ENCODE measurements at places on chromosomes 2 and 18. TPM values are rescaled to one million over a fixed set of nuclear protein-coding genes. Genes with fewer than 3 reads are reported as not detected.

Gene LRATD1
- total RNA-seq = 160 TPM

Gene SPP2
- not detected for total RNA-seq

Gene RAD51AP2
- total RNA-seq = not detected

Gene CDC42EP3
- total RNA-seq = 46.7 TPM

Gene TEX51
- not detected for total RNA-seq

Gene G6PC2
- not detected for total RNA-seq

DNA sequence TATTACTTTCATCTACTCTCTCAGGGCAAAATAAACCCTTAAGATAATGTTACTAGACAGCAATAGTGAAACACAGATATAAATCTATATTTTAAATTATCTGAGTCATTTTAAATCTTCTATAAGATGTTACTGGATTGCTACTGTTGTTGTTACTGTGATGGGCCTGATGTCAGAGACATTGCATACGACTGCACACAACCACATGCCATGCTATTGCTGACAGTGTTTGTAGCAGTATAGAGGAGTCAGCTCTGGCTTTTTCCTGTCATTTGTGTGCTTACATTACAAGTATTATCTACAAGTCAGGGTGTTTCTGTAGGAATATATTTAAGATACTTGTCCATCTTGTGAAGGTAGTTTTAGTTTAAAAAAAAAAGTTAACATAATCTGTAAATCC, 63.9 kb downstream of the CCDC148 start:
- DNase-seq = no peak

DNA sequence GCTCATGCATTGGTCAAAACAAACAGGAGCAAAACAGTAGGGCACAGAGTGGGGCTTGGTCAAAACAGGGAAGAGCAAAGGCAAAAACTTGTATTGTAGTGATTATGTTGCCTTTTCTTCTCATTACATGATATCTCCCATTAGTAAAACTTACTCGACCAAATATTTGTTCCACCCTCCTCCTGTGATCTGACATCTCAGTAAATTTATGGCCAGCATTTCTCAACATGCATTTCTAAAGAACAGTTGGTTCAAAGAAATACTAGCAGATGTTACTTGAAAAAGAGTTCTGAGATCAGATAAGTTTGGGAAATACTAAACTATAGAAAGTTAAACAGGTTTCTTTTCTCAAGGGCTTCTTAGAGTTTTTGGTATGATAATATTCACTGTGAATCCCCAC, 423.1 kb downstream of the FIGN start:
- no peak for DNase-seq

DNA sequence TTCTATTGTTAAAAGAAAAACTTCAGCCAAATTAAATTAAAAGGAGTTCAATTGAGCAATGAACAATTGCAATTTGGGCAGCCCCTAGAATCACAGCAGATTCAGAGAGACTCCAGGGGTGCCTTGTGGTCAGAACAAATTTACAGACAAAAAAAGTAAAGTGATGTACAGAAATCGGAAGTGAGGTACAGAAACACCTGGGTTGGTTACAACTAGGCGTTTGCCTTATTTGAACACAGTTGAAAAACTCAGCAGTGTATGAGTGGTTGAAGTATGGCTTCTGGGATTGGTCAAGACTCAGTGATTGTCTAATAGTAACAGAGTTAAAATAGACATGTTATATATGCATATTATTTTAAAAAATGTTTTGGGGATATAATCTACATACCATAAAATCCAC, 98.5 kb upstream of the ZSWIM2 start:
- DNase-seq = no peak

- no peak for DNase-seq
Observed at GRCh38 chr2:161979490-161979889, 94.5 kb downstream of the DPP4 start.

- no peak for DNase-seq
Observed at GRCh38 chr2:154882725-154883124, 184.2 kb downstream of the KCNJ3 start.

GRCh38 chr2:98764499-98764898, 33.6 kb upstream of the MGAT4A start:
- DNase-seq = no peak

DNA sequence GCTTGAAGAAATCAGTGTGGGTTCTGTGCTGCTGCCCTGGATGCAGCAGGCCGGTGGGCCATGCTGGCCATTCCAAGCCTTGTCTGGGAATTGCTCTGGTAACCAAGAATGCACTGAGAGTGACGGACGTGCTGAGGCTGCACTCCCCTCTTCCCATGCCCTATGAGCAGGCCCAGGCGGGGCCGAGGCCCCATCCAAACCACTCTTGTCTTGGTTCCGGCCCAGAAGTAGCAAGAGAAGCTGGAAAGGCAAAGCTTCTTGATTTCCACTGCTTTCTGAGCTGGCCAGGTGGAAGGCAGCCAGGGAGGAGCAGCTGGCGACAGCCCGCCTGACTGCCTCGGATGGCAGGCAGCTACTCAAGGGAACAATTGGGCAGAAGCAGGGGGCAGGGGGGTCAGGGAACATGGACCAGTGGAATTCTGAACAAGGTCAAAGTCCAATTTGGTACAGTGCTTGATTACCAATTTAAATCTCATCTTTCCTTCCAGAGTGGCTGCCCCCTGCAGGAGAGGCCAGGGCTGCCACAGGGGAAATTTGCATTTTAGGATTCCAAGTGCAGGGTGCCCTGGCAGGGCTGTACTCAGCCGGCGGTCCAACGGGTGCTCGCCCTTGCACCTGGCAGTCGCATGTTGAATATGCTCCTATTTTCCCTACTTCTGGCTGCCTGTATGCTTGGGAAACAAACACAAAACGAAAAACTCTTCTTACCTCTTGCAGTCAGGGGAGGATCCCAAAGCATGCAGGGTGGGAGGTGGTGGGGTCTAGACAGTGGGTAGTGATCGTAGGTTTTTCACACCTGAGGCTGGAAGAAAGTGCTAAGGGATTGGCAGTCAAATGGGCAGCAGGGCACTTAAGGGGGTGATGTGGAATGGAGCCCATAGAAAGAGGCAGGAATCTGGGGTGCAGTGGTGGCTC, 67.3 kb downstream of the LIPG start:
- peak; percentile 40 for DNase-seq

GRCh38 chr2:223282221-223282620, 230.2 kb downstream of the KCNE4 start:
- DNase-seq = no peak

DNA sequence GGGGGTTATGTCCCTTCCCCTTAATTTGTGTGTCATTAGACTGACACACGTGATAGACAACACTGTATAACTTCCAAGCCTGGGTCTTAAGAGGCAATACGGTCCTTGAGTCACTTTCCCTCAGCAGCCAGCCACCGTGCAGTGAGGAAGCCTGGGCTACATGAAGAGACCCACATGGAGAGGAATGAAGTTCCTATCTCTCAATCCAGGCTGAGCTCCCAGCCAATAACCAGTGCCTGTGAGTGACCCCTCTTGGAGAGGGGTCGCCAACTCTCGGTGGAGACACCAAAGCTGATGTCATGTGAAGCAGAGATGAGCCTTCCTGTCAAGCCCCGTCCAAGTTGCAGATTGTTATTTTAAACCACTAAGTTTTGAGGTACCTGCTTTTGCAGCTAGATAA, 5.7 kb upstream of the WDSUB1 start:
- no peak for DNase-seq

DNA sequence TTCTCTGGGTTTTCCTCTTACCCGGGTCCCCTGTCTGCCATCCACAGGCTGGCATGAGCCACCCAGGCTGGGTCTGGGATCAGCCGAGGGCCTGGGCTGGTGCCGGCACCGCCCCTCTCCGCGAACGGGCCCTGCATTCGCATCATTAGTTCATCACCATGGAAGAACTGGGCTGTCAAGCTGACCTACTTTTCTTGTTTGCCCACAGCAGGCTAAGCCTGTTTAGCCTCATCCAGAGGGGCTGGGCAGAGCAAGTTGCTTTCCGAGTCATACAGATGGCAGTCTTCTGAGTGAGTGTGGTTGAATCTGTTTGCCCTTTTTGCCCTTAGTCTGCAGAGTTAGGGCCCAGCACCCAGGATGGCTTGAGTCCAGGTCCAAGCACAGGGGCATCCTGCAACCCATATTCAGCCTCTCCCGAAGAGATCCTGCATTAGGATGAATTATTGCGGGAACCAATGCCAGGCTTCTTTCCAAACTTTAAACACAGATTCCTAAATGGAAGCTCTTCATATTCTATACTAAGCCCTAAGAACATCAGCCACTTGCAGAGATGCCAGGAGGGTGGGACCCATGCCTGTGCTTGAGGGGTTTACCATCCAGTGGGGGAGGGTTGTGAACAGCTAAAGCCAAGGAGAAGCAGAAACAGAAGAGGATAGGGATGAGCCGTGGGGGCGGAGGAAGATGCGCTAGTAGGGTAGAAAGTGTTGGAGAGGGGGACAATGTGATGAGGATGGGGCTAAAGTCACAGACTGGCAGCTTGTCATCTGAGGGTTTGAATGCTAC, 68.0 kb downstream of the NPAS2 start:
- DNase-seq = no peak

DNA sequence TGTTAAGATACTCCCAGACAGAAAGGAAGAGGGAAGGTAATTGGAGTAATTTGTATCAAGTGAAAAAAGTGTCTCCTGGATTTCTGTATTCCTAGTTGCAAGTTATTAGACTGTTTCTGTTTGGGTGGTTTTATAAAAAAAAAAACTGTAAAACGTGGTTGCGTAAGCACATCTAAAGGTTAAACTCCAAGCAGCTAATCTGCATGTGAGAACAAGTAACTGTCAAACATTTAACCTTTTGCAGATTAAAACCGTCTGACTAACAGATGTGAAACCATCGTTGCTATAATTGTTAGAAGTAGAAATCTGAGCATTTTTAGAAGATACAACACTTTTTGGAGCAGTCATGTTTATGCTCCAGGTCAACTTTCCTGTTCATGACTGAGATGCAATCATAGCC, 72.3 kb downstream of the AFF3 start:
- DNase-seq = no peak

DNA sequence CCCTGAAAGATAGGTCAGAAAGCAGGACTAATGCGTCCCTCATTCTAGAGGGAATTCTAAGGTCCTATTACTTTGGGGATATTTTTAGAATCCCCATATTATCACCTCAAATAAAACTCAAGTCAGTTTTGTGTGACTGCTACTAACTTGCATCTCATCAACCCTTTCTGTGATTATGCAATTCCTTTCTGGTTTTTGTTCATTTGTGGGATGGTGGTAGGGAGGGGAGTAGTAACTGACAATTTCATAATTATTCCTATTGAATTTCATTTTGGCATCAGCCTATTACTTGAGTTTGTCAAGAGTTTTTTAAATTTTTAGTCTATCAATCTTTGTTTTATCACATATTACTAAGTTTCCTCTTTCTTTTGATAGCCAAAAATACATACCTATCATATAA, 28.4 kb upstream of the TANK start:
- no peak for DNase-seq

- DNase-seq = no peak
Observed at GRCh38 chr2:107334306-107334705, 448.3 kb upstream of the ST6GAL2 start.

DNA sequence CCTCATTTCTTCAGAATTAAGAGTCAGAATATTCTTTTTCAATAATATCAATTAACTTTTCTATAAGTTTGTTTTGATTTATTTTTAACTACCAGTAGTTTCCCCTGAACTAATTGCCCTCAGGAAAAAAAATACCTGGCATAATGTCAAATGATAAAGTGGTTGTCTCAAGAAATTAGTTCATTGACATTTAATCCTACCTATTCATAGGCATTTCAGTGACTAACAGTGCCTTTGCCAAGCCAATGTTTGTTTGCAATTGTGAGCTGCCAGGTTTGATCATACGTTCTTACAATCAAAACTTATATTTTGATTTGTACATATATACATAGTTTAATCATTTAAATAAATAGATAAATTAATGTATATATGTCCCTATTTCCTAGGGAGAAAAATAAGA, 267.3 kb upstream of the MC4R start:
- no peak for DNase-seq

DNA sequence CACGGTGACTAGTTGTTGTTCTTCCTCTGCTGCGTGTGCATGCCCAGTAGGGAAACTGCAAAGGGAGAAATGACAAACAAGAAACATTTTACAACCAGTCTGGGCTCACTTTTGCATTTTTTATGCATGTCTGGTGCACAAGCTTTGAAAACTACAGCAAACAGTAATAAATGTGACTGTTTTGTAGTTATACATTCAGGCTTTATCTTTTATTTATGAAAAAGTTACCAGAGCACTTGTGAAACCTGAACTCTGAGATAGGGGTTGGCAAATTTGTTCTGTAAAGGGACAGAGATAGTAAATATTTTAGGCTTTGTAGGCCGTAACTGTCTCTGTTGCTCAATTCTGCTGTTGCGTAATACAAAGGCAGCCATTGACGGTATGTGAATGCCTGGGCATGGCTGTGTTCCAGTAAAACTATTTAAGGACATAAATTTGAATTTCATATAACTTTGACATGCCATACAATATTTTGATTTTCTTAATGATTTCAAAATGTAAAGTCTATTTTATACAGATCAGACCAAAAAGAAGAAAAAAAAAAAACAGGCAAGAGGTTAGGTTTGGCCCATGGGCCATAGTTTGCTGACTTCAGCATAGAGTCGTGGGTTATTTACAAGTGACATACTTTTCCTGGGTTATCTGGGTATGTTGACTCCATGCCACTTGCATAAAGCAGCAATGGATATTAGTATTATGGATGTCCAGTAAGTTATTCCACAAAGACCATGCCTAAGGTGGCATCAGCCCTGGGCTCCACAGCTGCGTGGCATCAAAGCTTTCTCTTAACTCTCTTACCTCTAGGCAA, 53.6 kb upstream of the EML6 start:
- no peak for DNase-seq

GRCh38 chr18:62294073-62294472, 31.0 kb upstream of the TNFRSF11A start:
- DNase-seq = no peak

GRCh38 chr2:189175869-189176433, 3.6 kb downstream of the COL5A2 start:
- DNase-seq = no peak

- DNase-seq = no peak
Observed at GRCh38 chr18:65792456-65793074, 41.8 kb downstream of the CDH7 start.

DNA sequence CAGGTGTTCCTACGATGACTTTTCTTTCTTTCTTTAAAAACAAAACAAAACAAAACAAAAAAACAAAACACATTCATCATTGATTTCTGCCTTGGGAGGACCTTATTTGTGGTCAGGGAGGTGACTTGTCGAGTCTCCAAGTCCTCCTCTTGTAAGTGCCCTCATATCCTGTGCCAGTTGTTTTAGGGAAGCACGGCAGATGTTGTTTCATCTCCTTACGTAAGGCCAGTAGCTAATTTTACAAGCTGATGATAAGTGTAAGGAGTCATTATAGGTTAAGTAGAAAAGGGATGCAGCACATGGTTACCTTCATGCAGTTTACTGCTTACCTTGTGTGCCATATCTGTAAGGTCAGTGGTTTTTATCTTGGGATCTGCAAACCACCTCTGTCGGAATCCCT, 52.2 kb downstream of the MRPS9 start:
- DNase-seq = no peak

DNA sequence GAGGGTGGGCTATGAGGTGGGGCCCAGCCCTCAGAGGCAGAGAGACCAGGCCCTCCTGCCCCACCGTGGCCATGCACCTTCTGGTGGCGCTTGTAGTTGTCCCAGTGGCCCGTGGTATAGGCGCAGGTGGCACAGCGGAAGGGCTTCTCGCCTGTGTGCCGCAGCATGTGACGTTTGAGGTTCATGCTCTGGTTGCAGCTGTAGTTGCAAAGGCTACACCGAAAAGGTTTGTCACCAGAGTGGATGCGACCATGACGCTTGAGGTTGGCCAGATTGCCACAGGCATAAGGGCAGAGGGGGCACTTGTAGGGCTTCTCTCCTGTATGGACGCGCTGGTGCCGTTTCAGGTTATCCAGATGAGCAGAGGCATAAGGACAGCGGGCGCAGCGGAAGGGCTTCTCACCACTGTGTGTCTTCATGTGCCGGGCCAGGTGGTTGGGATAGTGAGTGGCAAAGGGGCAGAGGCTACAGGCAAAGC, 2.9 kb downstream of the ZNF513 start:
- DNase-seq = no peak
